ENCODE measurements at places on chromosomes 12 and 14. TPM values are rescaled to one million over a fixed set of nuclear protein-coding genes. Genes with fewer than 3 reads are reported as not detected.

The SRRM4 gene
- not detected for total RNA-seq

The ADAMTS20 gene
- total RNA-seq: not detected

The NOS1 gene
- total RNA-seq: 6.6 TPM

The TAS2R42 gene
- not detected for total RNA-seq

The CBLN3 gene
- total RNA-seq: 0.30 TPM
